ENCODE measurements at places on chromosomes 2 and 18.

DNA sequence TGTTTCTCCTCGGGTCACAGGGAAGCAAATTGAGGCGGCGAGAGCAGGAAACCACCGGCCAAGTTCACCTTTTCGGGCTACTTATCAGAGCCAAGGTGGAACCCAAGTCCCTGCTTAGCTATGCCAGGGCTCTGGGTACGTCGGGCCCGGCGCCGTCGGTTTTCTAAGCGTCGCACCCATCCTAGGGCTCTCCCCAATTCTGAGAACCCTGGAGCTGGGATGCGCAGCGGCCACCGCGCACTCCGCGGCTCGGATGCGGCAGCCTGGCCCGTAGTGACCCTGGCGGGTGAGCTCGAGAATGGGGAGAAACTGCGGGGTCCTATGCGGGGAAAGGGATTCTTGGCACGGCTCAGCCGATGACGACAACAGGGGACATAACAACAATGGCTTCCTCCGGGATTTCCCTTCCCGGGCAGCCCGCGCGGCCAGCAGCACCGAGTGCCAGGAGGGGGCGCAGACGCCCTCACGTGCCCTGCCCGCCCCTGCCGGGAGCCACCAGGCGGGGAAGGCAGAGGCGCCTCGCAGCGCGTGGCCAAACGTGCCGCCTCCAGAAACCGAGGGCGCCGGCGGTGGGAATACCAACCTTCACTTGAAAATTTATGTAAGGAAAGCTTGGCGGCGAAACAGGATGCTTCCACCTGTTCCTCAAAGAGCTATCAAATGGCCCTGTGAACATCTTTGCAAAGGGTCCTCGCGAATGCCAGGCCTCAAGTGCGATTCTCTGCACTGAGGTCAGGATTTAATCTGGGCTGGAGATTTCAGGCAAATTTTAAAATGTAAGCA lies 2.1 kb upstream of the SLC30A3 start:
- H3K27me3 ChIP-seq = peaks cover 87% of the 10 kb centered on the region
- H3K27ac ChIP-seq = peak overlapping the region; percentile 68

DNA sequence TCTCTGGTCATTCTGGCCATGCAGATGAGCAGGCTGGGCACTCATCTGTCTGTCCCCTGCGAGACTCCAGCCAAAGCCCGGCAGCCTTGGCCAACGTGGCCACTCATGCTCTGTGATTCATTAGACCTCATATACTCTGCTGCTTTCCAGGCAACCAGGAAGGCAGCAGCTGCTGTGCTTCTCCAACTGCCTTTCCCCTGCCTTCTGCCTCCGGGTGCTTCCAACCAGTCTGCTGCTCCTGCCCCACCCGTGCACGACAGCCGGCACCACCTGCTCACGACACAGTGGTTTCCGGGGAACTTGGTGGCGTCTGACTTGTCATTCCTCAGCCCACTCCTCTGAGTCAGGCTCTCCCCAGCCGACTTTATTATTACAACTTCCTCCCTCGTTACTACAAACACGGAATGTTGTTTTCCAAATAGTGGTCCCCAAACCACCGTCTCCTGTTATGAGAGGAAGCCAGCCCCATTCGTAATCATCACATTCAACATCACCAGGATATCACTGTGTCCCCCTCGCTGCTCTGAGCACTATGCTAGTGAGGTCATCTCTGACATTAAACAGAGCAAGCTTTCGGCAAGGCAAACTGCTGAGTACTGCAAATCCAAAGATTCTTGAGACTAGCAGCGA lies 392.4 kb downstream of the ALK start:
- no peak overlapping the region for H3K27ac ChIP-seq
- no peaks in the 10 kb centered on the region for H3K36me3 ChIP-seq
- H3K4me3 ChIP-seq = peak overlapping the region; percentile 23
- peaks cover 65% of the 10 kb centered on the region for H3K27me3 ChIP-seq
- DNase-seq = peak; percentile 59
- H3K4me1 ChIP-seq = peaks cover 14% of the 10 kb centered on the region

GRCh38 chr2:234932591-234933168 lies 19.1 kb upstream of the SH3BP4 start:
- peaks cover 12% of the 10 kb centered on the region for H3K27me3 ChIP-seq
- DNase-seq = no peak
- H3K4me1 ChIP-seq = no peaks in the 10 kb centered on the region
- H3K27ac ChIP-seq = no peak overlapping the region
- H3K36me3 ChIP-seq = no peaks in the 10 kb centered on the region

DNA sequence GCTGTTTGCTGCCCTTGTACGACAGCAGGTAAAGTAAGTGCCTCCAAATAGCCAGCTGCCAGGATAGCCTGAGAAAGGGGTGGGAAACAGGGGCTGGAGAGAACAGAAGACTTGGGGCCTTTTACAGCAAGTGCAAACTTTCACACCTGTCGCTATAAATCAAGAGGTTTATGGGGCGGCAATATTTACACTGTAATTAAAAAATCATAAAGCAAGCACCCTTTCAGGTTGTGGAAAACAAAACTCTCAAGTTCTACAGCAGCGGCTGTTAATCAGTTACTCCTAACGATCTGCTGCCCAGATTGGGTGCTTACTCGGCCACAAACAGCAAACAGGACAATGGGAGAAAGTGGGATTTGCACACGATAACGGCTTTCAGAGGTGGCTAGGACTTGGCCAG lies 359.5 kb upstream of the ETAA1 start:
- H3K4me1 ChIP-seq = no peaks in the 10 kb centered on the region
- no peak for DNase-seq
- H3K36me3 ChIP-seq = no peaks in the 10 kb centered on the region
- no peak overlapping the region for H3K27ac ChIP-seq

DNA sequence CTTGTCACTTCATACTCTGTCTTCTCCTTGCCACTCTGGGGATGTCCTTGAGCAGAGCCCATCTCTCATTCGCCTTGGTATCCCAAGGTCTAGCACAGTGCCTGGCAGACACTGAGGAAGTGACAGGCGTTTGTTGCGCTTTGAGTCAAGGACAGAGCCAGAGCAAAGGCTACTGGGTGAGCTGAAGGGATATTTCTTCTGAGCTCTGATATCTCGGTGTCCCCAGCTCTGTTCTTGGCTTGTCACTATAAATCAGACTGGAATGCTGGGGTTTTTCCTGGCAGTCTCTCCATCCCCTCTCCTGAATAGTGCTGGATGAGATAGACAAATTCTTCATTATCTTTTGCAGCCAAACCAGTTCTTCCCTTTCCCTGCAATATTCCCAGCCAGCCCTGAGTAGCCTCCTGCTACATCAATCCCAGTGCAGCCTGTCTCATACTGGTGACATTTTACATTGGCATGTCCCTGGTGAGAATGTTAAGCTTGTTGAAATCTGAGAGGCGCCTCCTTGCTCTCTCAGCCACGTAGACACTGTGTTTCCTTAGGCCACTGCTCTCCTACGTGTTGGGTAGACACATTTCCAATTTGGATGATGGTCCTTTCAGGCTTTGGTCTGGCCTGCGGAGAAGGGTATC lies 61.7 kb downstream of the CTIF start:
- no peaks in the 10 kb centered on the region for H3K27me3 ChIP-seq
- H3K4me1 ChIP-seq = peaks cover 50% of the 10 kb centered on the region
- no peaks in the 10 kb centered on the region for H3K36me3 ChIP-seq
- peak overlapping the region; percentile 67 for H3K27ac ChIP-seq
- H3K4me3 ChIP-seq = no peak overlapping the region

DNA sequence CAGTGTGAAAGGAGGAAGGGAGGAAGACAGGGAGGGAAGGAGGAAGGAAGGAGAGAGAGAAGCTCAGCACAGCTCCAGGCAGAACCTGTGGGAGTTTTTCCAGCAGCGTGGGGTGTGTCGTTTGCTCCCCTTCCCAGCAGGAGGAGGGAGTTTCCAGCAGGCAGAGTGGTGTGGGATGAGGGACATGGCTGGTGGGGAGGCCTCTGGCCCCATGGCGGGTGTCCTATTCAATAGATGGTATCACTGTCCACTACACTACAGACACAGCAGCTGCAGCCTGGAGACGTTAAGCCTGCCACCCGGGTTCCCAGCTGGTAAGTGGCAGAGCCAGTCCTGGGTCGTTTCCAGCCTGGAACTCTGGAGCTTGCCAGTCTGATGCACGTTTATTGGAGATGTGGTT lies 44.7 kb downstream of the GLI2 start:
- no peaks in the 10 kb centered on the region for H3K36me3 ChIP-seq
- H3K27ac ChIP-seq = no peak overlapping the region
- H3K27me3 ChIP-seq = peaks cover 62% of the 10 kb centered on the region
- H3K4me3 ChIP-seq = no peak overlapping the region
